ENCODE measurements at places on chromosomes 7 and 10.

GRCh38 chr10:30816159-30816819, 186.7 kb upstream of the LYZL2 start:
- no peak for DNase-seq

- no peak for DNase-seq
Measured at GRCh38 chr7:47303014-47303694, 278.8 kb downstream of the TNS3 start.

DNA sequence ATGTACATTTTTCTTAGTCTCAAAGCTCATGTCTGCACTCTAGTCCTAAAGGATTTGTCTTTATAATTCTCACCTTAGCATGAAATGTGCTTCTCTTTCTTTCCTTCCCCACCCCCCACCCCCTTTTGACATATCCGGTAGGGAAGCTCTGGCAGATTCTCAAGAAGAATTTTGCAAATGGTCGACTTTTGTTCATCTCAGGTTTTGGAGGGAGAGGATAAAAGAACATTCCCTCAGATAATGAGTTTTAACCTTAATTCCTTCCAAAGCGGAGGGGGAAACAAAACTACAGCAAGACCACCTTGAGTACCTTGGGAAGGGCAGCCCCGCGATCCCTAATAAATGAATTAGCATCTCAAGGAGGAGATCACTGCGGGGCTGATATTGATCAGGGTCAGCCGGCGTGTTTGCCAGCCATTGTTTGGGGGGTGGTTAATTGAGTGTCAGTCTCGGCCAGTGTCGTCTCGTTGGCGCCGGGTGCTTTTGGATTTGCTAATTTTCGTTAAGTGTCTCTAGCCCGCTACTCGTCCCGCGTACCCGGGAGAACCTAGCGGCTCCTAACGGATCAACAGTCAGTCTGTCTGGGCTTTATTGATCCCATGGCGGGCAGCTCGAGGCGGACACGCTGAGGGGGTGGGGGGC, 874 bp upstream of the BAMBI start:
- DNase-seq: no peak

DNA sequence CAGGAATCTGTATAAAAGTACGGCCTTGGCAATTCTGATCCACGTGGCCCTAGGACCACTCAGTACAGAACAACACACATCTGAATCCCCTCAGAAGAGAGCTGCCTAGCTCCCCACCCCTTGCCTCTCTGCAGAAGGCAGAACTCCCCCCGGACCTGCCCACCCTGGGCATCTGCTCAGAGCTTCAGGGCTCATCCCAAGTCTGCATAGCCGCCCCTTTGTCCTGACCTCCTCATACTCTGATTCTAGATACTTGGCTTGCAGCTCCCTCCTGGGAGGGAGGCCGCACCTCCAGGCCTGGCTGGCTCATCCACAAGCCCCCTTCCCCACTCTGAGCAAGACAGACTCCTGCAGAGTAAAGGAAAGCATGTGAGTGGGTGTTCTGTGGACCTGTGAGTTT, 49.6 kb downstream of the GRID1 start:
- no peak for DNase-seq

GRCh38 chr10:4947635-4948596, 15.3 kb upstream of the AKR1C1 start:
- DNase-seq: no peak
